ENCODE measurements at places on chromosomes 2 and 18.
A peak's percentile ranks its signal among the peaks of the same experiment; 100 is the strongest.

DNA sequence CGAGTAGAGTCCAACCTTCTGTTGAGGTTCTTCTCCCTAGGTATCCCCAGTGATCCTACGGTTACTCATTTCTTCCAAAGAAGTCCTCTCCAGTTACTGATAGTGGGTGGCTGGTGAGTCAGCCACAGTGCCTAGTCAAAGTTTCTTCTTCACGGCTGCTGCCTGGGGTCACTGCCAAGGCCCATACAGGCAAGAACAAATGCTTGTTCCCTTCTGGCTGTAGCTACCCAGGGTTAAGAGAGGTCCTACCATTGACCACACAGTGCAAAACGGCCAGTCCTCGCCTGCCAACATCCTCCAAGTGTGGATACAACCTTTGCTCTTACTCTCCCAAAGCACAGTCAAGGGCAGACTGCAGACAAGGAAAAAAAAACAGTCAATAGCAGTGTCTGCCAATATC is 2.9 kb upstream of the PTPN4 start:
- DNase-seq: no peak

- DNase-seq: no peak
These were observed 8.3 kb downstream of the SATB2 start for GRCh38 chr2:199449455-199449854.

DNA sequence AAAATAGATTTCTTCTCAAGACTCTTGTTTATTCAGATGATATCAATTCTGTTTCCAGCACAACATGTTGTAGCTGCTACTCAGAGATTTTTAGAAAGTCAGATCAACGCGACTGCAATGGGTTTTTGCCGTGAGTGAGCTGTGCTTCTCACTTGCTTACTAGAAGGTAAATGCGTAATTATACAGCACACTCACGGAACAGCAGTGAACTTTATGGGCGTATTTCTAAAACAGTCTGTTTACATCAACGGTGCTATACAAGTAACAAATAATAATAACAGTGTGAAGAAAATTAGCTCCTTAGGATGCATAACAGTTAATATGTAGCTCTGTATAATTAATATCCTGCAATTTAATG is 533.6 kb downstream of the RNF144A start:
- DNase-seq: no peak

GRCh38 chr2:67581751-67582150 is 184.6 kb downstream of the ETAA1 start:
- DNase-seq: no peak

DNA sequence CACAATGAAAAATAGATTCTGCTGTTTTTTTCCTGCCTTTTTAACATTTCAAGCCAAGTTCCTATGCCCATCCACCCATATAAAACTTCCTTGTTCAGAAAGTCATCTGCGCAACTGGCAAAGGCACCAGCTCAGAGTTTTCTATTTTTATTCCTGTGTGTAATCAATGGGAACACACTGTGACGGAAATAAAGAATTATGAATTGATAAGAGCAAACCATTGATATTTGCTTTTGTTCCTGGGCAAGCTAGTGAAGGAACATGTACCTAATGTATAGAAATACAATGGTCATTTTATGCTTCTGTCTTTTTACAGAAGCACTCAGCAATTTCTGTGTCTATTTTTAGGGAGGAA is 30.8 kb upstream of the AAK1 start:
- DNase-seq: no peak

- no peak for DNase-seq
These were observed 31.1 kb upstream of the INO80C start for GRCh38 chr18:35528749-35529274.

DNA sequence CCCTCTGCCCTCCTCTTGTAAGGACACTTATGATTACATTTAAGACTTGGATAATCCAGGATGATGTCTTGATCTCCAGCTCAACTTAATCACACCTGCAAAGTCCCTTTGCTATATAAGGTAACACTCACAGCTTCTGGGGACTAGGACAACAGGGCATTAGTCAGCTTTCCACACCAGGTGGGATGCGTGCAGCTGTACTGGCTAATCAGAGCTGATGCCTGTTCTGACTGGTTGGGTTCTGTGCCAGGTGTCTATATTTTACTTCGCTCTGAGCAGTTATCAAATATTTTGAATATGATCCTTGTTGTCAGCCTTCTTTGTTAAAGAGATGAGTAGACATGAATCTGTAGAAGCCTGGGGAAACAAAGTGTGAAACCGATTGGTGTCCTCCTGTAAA is 115.5 kb upstream of the ATP8B1 start:
- DNase-seq: no peak

DNA sequence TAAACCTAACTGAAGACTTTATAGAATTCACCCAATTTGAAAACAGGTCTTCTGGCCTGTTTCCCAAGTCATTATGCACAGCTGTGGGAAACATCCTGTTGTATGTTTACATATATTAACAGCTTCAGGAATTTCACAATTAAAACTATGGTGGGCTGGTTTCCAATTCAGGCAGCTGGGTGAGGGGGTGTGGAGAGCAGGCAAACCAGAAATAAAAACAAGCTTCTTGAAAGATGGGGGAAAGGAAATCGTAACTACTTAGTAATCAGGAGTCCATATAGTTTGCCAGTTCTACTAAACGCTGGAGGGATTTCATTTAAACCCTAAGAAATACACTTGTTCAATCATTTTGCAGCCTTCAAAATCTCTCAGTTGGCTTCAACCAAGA is 22.8 kb downstream of the ATP8B1 start:
- DNase-seq: no peak

- no peak for DNase-seq
These were observed 54.6 kb downstream of the LANCL1 start for GRCh38 chr2:210421916-210422315.

DNA sequence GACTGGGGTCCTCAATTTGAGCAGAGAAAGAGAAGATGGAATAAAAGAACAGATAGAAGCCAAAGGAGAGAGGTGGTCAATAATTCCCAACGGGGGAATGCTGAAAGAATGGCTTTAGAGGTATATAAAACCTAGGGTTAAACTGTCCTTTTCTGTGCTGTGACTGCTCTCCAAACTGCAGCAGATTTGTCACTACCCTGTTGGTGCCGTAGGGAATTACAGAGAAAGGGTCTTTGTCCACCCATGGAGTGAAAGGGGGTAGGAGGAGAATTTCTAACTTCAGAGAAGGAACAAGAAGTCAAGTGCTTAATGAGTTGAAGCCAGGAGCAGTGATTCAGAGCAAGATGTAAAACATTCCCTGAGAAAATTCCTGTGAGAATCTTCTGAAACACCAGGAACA is 486.5 kb downstream of the NUP35 start:
- DNase-seq: no peak

GRCh38 chr2:201830666-201831065 is 24.3 kb downstream of the CDK15 start:
- DNase-seq: no peak

GRCh38 chr2:202610380-202610779 is 24.4 kb upstream of the FAM117B start:
- no peak for DNase-seq

DNA sequence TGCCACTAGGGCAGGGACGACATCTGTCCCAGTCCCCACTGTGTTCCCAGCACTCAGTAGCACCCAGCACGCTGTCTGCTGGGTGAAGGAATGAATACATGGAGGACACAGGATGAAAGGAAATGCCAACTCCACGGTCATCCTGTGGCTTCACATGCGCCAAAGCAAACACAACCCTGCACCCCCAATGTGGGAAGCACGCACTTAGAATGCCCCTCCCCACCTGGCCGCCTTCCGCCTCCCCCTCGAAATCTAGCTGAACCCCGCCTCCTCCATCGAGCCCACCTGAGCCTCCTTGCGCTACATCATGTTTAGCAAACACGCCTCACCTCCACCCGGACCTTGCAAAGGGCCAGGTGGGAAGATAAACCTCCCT is 33.9 kb downstream of the ADCY3 start:
- no peak for DNase-seq

GRCh38 chr2:235149736-235150135 is 197.9 kb downstream of the SH3BP4 start:
- DNase-seq: no peak

DNA sequence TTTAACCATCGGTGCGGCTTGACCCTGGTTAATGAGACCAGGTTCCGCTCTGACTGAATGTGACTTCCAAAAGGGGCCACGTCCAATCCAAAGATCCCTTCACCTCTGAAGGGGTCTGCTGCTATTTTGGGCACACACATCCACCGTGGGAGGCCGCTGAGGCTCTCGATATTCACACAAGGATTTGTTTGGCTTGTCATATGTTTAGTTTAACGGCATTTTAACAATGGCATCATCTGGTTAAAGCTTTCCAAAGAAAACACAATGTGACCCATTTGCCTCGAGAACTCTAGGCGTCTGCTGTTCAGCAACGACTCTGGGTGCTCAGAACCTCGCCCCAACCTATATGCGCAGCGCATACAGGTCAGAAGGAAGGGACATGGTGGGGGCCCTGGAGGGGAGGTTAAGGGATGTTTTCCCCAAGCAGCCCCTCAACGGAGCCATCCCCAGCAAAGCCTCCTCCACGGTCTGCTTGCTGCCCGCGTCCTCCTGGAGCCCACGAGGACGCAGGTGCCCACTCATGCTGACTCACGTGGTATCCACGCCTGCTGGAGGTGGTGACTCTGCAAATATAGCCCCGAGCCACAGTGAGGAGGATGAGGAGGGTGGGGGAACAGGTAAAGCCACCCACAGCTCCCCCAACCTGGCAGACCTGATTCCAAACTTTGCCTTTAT is 260.3 kb downstream of the HDAC4 start:
- no peak for DNase-seq

DNA sequence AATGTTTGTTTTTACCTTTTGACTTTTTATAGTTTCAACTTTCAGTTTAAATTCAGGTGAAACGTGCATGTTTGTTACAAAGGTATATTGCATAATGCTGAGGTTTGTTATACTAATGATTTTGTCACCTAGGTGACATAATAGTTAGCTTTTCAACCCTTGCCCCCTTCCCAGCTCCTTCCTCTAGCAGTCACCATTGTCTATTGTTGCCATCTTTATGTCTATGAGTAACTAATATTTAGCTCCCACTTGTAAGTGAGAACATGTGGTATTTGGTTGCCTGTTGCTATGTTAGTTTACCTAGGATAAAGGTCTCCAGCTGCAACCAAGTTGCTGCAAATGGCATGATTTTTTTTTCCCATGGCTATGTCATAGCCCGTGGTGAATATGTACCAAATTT is 322.3 kb upstream of the SETBP1 start:
- DNase-seq: no peak

DNA sequence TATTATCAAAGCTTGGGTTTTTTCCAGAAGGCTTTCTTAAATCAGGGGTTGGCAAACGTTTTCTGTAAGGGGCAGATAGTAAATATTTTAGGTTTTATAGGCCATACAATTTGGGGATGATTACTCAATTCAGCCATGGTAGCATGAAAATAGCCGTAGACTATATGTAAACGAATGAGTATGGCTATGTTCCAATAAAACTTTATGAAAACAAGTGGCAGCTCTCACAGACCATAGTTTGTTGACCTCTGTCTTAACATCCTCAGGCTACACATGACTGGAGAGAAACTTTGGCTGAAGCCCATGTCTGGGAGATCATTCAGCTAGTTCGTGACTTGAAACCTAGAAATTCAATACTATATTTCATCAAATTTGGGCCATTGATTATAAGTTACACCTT is 30.2 kb downstream of the UGP2 start:
- no peak for DNase-seq

- DNase-seq: no peak
These were observed 313.8 kb downstream of the PDE11A start for GRCh38 chr2:177758591-177759371.

GRCh38 chr18:39305766-39306165 is 1740.2 kb upstream of the CELF4 start:
- no peak for DNase-seq

DNA sequence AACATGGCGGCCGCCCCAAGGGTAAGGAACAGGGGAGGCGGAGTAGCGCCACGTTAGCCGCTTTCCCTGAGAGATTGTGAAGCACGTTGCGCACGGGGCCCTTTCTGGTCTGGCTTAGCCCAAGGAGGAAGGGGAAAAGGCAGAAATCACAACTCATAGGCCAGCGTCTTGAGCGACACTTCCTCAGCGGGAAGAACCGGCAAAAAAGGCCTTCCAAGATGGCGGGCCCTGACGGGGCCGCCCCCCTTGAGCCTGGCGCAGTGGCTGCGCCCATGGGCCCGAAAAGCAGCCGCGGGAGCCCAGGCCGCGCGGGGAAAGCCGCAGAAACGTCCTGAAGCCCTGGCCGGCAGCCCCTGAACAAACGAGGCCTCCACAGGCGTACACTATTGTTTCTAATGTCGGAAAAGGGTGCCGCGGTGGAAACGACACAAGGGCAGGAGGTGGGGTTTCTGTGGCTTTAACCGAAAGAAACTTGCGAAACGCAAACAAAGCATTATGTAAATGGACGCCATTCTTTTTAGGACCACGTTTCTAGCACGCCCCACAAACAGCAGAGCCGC is 919 bp upstream of the PCBP1 start:
- DNase-seq: peak; percentile 86

DNA sequence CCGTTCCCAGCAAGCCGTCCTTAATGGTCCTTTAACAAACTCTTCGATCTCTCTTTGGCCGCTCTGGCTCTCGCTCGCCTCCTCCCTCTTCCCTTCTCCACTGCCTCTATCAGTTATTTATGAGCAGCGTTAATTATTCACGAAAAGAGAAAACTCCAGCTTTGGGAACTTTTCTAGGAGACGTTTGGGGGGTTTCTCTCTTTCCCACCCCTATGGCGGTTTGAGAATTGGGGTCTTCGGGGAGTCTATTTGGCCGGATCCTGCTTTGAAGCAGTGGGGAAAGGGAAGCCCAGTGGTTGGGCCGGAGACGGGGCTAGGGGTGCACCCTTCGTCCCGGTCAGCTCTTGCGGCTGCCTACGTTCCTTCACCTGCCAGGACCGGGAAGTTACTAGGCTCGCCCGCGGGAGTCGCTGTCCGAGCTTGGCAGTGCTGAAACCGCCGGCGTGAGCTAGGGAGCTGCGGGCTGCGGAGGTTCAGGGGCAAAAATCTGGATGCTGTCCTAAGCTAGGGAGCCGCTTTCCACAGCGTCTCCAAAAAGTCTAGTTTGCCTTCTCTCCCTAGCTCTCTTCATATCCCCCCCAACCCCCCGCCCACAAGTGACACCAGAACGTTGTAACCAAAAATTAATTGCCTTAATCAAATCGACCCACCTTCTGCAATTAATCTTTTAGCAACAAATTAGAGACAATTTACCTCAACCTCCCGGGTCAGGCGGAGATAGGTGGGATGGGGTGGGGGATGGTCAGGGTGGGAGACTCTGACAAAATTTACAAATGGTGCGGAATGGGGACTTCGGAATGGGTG is 8.9 kb upstream of the SKOR2 start:
- DNase-seq: no peak

All from activated T-cell treated with anti-CD3 and anti-CD28 coated beads, Interleukin-2, amount 50 U/mL, for 1 hour (primary cell).